NCI-H1105 (cell line): ENCODE measurements at places on chromosomes 2 and 18.

GRCh38 chr2:42252464-42252863 is 83.3 kb downstream of the EML4 start:
- no peak for DNase-seq

DNA sequence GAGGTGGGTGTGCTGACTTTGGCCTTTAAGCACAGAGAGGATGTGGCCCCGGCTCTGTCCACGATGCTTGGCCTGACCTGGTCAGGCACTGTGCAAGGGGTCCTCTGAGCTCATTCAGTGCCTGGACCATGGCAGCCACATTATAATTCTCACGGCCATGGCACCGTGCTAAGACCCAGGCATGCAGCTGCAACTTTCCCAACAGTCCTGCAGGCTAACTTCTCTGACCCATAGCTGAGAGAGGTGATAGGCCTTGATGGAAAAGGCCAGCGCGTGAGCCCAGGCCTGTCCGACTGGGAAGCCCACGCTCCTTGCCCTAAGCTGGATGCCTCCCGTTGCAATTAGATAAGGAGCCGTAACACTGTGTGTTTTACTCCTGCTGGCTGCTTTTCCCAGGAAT is 99.9 kb downstream of the TFCP2L1 start:
- no peak for DNase-seq

DNA sequence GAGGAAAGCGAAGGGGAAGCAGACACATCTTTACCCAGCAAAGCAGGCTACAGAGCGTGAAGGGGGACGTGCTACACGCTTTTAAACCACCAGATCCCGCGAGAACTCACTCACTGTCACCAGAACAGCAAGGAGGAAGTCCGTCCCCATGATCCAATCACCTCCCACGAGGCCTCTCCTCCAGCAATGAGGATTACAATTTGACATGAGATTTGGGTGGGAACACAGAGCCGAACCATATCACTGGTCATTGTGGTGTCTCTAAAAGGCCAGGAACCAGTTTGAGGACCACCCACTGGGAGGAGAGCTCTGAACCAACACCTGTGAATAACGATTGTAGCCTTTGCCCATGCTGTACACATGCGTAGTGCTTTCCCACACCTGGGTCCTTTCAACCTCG is 116.6 kb upstream of the FAM136A start:
- DNase-seq: no peak

GRCh38 chr18:13394801-13395200 is 176.2 kb downstream of the LDLRAD4 start:
- DNase-seq: no peak
